Aorta (tissue), 5 donors: ENCODE measurements at places on chromosomes 1 and 21. TPM values are rescaled to one million over a fixed set of nuclear protein-coding genes. Genes with fewer than 3 reads are reported as not detected.

DNA sequence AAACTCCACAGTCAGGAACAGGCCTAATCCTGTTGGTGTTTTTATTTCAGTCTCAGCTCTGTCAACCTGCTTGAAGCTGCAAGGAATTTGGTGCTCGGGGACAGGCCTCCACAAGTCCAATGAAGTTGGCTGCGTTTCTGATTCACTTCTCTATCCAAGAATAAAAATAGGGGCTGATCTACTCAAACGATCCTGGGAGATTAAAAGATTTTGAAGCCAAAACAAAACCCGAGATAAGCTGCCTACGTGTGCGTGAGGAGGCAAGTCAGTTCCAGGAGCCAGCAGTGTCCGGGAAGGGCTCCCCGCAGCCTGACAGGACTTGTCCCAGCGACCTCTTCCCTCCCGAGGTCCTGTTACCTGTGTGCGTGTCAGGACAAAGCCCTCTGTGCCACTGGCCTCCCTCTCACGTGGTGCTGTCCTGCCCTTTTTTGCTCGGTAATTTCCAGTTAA is 98.0 kb downstream of the ETS2 start:
- H3K27me3 ChIP-seq = no peaks in the 10 kb centered on the region
- peak overlapping the region; percentile 87 for H3K27ac ChIP-seq
- H3K4me1 ChIP-seq = no peaks in the 10 kb centered on the region
- no peak overlapping the region for H3K4me3 ChIP-seq

DNA sequence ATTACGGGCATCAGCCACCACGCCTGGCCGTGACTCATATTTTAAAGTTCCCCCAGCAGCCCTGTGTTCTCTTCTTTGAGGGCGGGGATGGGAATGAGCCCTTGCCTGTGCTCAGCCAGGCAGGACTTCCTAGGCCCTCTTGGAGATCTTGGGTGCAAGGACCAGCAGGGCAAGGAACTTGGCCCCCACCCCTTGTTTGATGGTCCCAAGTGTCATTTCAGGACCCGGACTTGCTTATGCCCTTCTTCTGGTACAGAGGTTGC is 9.3 kb downstream of the RASSF5 start:
- no peaks in the 10 kb centered on the region for H3K4me1 ChIP-seq
- H3K27ac ChIP-seq = no peak overlapping the region
- peak; percentile 46 for DNase-seq

DNA sequence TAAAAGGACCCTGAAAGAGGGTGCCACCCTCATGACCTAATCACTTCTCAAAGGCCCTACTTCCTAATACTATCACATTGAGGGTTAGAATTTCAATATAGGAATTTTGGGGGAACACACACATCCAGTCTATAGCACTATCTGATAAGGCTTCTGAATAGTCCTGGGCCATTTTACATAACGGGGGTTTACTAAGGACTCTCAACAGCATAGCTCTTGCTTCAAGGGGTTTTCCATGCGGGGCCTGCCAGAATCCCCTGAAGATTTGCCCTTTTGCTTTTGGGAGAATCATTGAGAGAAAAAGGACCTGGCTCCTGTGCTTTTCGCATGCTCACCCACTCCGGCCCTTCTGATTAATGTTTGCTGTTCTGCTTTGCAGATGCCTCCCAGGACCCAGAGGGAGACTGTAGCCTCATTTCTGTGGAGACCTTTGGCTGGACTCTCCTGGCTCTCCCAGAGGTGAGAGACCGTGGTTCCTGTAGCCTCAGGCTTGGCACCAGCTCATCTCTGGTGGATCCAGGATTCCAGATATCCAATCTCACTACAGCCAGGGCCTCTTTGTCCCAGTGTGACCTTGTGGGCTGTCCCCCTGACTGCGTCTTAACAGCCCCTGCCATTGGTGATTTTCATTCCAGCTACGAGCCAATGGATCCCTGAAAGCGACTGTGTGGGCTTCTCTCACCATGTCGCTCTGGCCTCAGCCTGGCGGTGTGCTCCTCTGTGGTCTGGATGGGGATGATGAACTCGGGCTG is 72.6 kb downstream of the DDR2 start:
- no peaks in the 10 kb centered on the region for H3K36me3 ChIP-seq
- no peak overlapping the region for H3K27ac ChIP-seq
- H3K4me3 ChIP-seq = no peak overlapping the region
- DNase-seq = no peak
- no peaks in the 10 kb centered on the region for H3K27me3 ChIP-seq

FAM229A gene
- 11.7 TPM for total RNA-seq
